ENCODE measurements at places on chromosomes 6 and 20.

DNA sequence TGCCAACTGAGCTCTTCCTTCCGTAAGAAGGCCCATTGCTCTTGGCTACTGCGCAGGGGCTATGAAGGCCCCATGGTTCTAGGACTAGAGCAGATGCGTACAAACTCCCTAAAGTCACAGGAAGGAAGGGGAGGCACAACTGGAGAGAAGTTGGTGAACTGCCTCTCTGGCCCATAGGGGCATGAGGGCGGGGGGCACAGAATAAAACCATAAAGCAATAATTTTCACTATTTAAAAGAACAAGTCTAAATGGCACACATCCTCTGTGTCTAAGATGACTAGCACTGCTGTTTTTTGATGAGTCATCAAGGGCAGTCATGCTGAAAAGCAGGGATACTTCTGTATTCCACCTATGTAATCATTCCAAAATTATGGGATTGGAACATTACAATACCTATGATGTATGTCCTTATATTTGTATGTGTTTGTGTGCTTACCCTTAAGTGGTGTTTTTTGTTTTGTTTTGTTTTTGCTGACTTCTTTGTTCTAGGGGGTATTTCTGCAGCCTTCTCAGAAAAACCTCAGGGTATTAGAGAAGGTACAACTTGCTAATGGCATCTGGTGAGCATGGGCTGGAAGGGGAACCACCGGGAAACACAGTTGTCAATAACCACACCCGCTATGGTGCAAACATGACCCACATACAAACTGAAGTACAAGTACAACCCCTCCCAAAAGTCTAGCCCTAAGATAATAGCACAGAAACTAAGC is 36.9 kb downstream of the B4GALT5 start:
- no peaks in the 10 kb centered on the region for H3K36me3 ChIP-seq
- peaks cover 95% of the 10 kb centered on the region for H3K4me1 ChIP-seq
- no peak overlapping the region for H3K4me3 ChIP-seq
- no peak overlapping the region for H3K27ac ChIP-seq

DNA sequence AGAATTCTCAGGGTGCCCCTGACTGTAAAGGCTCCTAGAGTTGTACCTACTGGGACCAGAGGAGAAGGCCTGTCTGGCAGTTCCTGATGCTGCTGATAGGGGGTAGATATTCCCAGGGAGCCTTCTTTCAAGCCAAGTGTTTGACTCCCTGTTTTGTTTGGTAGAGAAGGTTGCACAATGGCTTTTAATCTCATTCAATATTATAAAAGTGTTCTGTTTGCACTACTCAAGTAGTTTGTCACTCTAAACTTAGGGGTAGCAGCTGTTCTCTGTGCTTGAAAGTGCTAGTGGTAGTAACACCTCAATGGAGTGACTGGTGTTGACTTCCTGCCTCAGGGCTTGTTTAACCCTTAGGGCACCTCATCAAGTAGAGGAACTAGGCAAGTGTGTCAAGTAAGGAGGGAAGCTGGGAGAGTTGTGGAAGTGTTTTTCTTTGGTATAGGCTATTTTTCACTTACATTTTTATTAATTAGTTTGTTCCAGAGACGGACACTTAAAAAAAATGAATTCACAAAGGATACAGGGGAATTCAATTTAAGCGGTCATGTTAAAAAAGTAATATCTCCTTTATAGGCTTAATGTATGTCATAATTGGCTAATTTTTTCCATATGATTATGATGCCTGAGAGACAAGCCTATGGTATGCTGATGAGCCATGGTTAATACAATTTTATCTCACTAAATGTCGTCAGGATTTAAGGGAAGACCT is 38.1 kb downstream of the BICRAL start:
- H3K27ac ChIP-seq, result peak overlapping the region; percentile 80
- H3K27me3 ChIP-seq, result no peaks in the 10 kb centered on the region
- peaks cover 24% of the 10 kb centered on the region for H3K36me3 ChIP-seq
- no peak overlapping the region for H3K4me3 ChIP-seq
- H3K4me1 ChIP-seq, result no peaks in the 10 kb centered on the region
- DNase-seq, result no peak

DNA sequence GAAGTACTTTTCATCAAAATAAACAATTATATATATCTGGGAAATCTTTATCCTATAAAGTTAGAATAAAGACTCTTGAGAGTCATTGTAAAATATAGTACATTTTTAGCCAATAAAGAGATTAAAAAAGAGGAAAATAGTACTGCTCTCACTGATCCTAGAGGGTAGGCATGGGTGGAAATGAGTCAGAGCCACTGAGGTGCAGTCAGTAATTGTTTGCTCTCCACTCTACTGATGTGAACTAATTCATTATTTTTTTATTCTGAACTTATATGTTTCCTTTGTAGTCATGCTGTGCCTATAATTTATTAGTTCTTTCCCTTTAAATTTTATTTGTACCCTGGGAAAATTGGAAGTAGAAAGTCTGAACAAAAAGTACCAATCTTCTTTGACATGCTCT is 1359.4 kb upstream of the GJE1 start:
- no peaks in the 10 kb centered on the region for H3K27me3 ChIP-seq
- H3K4me1 ChIP-seq, result no peaks in the 10 kb centered on the region
- no peak overlapping the region for H3K27ac ChIP-seq
- no peaks in the 10 kb centered on the region for H3K36me3 ChIP-seq

DNA sequence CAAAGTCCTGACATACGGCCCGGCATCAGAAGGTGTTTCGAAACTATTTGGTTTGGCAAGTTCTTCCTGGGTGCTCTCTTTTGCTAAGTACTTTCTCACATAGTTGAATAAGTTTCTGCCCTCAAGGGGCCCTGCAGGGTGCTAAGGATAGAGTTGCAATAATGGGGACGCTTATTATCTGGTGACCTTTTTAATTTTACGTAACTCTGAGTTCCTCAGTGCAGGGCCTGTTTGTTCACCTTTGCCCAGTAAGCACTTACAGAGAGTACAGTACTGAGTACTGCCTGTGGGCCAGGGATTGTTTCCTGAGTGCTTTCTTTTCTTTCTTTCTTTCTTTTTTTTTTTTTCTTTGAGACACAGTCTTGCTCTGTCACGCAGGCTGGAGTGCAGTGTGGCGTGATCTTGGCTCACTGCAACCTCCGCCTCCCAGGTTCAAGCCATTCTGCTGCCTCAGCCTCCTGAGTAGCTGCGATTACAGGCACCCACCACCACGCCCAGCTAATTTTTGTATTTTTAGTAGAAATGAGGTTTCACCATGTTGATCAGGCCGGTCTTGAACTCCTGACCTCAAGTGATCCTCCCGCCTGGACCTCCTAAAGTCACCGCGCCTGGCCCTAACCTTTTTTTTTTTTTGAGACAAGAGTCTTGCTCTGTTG is 4.5 kb upstream of the PXMP4 start:
- H3K4me1 ChIP-seq, result peaks cover 1% of the 10 kb centered on the region
- no peak overlapping the region for H3K27ac ChIP-seq
- H3K4me3 ChIP-seq, result no peak overlapping the region
- no peaks in the 10 kb centered on the region for H3K27me3 ChIP-seq
- no peak for DNase-seq
